A549 (cell line): ENCODE measurements at places on chromosomes 16 and 17.

DNA sequence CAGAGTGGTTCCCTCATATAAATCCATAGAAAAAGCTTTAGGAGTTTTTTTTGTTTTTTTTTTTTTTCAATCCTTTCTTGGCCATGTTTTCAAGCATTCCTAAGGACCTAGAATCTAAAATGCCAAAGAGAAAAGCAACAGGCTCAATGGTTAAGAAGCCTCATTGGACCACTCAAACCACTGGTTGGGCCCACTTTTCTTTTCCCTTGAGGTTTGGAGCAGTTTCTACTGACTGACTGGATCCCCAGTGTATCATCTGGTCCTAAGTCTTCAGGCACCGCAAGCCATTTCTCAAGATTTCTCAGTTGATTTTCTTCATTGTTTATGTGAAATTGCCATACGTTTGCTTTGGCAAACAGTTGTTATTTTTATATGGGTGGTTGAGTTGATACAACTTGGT lies 14.4 kb downstream of the METTL9 start:
- no peak for DNase-seq

GRCh38 chr16:54489225-54490111 lies 202.9 kb upstream of the IRX3 start:
- DNase-seq: no peak

DNA sequence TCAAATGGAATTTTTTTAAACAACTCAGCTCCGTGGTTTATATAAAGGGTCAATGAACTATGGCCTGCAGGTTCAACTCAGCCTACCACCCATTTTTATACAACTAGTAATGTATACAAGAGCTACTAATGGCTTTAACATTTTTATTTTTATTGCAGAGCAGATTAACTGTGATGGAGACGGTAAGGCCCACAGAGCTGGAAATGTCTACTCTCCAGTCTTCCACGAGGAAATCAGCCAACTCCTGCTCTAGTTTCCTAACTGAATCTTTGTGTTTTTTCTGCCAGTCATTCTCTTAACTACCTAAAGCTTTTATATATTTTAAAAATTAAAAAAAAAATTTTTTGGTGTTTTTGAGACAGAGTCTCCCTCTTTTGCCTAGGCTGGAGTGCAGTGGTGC lies 385.1 kb upstream of the MAF start:
- DNase-seq: no peak

- DNase-seq: no peak
Measured at GRCh38 chr16:69706256-69706974, 19.9 kb downstream of the NQO1 start.

GRCh38 chr17:73099511-73099910 lies 7.0 kb upstream of the SLC39A11 start:
- DNase-seq: no peak

DNA sequence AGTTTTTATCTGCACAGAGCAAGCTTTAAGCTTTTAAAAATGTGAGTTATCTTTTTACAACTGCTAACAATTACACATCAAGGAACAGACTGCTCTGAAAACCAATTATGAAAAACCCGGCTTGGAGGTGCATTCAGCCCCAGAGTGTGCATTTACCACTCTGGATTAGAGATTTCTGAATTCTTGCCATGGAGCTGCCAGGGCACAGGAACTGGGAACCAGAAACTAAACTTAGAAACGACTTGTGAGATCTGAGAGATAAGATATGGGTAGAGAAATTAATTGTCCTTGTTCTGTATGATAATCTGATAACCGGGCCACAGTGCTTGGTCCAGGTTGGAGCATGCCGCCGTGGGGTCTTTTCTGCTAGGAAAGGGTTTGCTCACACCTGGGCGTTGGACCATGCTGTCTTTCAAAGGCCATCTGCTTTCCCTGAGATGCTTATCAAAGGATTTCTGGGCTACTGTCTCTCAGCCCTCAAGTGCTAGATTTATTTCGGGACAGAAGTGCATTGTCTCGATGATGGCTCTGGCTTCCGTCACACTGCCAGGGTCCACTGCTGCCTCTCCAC lies 210.0 kb downstream of the MAF start:
- no peak for DNase-seq

DNA sequence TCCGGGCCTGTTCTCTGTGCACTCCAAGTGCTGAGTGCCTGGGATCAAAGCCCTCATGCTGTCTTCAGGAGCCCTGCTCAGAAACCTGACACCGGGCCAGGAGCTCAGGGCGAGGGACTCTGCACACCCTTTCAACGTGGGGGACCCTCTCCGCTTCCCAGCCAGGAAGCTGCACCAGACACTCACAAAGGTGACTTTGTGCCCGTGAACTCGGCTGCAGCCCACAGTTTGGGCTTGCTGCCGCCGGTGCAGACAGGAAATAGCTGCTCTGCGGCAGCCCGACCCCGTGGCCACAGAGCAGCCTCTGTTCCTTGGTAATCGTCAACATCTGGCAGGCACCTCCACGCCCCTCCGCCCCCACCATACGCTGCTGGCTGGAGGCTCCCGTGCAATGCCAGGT lies 93.4 kb upstream of the METRNL start:
- no peak for DNase-seq
